Retinal pigment epithelial cell (primary cell): ENCODE measurements at places on chromosomes 13 and 19.

DNA sequence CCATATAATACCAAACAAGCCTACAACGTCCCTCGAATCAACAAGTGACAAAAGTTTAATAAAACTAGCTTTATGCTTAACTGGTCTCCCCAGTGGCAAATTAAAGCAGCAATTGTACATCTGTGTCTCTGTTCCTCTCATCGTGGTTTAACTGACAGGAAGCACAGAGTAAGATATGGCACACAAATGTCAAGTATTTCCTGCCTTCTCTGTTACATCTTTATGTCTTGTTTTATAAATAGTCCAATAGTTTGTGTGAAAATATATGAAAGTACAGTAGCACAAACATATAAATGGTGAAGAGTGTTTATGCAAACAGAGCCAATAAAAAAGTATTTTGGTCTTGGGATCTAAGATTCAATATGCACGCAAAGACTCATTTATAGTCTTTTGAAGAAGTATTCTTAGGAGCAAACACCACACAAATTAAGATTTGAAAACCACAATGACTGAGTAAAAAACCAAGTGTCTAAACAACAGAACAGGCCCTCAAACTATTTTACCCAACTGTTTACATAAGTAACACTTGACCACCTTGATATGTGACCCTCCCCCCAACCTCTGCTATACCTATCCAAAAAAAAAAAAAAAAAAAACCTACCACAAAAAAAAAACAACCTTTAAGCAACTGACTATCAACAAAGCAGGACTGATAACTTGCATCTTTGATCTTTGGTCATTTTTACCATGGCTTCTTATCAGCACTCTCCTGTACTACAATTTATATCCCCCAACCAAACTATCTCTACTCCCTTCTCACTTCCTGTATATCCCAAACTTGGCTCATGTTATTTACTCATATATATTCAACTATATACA, 14.0 kb downstream of the ELF1 start:
- DNase-seq: no peak

DNA sequence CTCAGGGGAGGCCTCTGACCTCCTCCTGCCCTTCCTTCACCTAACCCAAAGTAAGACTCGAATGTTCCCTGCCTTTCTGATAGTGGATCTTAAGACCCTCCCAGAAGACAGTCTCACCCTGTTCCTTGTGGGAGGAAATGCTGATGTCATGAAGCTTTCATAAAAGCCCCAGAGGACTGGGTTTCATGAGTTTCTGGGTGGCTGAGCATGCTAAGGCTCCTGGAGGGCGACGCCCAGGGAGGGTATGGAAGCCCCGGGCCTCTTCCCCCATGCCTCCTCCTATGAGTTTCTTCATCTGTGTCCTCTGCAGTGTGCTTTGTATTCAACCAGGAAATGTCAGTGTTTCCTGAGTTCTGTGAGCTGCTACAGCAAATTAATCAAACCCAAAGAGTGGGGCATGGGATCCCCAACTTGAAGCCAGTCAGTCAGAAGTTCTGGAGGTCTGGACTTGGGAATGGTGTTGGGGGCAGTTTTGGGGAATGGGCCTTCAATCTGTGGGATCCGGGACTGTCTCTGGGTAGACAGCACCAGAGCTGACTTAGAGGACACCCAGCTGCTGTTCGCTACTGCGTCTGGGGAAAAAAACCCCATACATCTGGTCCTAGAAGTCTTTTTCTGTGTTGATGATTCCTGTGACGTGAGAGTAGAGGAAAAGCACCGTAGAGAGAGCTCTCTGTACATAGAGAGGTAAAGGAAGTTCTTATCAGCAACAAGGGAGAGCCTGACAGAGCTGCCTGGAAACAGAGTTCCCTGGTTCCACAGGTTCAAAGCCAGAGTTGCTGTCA, 2.0 kb upstream of the LILRB2 start:
- no peak for DNase-seq

DNA sequence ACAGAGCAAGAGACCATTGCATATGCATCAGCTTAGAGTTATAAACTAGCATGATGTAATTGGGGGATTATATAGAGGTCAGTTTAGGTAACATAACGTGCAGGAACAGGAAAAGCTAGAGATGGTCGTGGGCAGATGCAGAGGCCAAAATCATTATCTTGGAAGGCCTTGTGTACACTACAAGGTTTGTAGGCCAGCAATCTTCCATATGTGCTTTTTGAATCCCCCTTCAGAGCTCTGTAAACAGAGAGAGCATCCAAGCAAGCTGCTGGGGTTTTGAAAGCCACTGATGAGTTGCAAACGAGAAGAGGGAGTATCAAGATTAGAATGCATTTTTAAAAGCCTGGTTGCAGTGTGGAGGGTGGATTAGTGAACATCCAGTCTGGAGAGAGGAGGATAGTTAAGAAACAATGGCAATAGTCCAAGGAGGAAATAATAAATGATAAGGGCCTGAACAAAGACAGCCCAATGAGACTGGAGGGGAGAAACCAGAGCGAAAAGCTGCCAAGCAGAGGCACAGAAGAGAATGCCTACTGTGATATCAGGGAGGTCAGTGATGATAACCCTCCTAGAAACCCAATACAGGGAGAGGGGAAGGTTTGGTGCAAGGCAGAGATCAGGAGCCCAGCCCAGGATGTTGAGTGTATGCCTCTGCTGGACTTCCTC, 109.6 kb downstream of the ZAR1L start:
- no peak for DNase-seq

GRCh38 chr13:87675851-87676250, 4.7 kb downstream of the SLITRK5 start:
- DNase-seq: no peak
